ENCODE measurements at places on chromosomes 16 and 17.

DNA sequence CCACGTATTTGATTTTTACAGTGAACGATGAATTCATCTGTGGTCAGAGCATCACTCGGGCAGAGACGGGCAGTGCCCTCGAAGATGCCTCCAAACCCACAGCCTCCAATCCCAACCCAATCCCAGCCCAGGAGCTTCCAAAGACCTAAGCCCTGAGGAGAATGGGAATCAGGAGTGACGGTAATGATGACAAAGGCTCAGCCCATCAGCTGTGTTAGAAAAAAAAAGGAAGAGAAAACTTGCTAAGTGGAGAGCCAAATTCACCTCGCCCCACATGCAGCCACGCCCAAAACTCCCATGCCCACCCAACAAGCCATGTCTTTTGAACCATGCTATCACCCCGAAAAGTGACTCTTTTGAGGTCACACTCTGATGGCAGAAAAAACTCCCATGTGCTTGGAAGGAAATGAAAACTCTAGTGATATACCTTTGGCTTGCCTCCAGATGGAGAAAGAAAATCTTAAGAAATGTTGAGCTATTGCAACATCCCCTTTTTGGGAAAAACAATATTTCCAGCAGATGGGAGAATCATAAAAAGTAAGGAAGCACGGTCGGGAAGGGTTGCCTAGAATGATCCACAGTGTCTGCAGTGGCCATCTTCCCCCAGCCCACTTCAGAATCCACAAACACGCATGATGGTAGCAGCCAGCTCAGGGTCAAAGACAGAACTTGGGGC, 37.7 kb downstream of the XYLT1 start:
- DNase-seq, result no peak

GRCh38 chr16:75761108-75761507, 34.8 kb upstream of the CPHXL start:
- DNase-seq, result no peak

DNA sequence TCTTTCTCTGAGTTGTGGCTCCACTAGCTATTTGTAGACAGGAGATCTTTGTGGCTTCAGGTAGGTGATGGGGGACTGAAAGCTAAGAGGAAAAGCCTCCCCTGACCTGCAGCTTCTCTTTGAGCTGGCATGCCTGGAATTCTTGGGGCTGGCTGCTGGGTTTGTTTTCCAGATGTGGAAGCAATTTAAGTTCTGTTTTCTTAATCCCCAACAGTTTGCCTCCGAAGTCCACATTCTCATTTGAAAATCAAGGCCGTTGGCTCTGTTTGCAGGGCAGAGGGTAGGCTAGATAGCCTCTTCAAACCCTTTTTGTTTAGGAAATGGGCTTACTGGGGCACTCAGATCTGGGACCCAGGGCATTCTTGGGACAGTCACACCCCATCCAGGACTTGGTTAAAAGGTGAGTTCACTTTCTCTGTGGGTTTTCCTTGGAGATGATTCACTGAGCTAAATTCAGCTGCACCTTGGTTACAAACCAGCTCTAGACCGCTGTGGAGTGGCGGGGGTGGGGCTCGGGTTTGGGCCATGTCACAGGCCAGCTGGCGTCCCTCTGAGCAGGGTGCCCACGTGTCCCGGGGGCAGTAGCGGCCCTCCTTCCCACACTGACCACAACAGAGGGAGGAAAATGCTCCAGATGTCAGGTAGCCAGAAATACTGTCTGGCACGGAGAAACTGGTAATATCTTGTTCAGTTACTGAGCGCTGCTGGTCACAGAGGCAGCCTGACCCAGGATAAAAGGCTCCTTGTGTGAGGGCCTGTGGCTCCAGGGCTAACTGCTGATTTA, 108.5 kb downstream of the RAB11FIP4 start:
- DNase-seq, result no peak

- no peak for DNase-seq
Measured at GRCh38 chr16:83268169-83268568, 539.6 kb upstream of the HSBP1 start.

GRCh38 chr16:19923396-19923795, 38.7 kb upstream of the GPRC5B start:
- DNase-seq, result no peak

- DNase-seq, result no peak
Measured at GRCh38 chr17:80725517-80725916, 180.9 kb downstream of the RPTOR start.

- DNase-seq, result no peak
Measured at GRCh38 chr16:68090533-68090932, 5.4 kb downstream of the NFATC3 start.

- DNase-seq, result no peak
Measured at GRCh38 chr16:19746561-19746960, 28.5 kb downstream of the IQCK start.

DNA sequence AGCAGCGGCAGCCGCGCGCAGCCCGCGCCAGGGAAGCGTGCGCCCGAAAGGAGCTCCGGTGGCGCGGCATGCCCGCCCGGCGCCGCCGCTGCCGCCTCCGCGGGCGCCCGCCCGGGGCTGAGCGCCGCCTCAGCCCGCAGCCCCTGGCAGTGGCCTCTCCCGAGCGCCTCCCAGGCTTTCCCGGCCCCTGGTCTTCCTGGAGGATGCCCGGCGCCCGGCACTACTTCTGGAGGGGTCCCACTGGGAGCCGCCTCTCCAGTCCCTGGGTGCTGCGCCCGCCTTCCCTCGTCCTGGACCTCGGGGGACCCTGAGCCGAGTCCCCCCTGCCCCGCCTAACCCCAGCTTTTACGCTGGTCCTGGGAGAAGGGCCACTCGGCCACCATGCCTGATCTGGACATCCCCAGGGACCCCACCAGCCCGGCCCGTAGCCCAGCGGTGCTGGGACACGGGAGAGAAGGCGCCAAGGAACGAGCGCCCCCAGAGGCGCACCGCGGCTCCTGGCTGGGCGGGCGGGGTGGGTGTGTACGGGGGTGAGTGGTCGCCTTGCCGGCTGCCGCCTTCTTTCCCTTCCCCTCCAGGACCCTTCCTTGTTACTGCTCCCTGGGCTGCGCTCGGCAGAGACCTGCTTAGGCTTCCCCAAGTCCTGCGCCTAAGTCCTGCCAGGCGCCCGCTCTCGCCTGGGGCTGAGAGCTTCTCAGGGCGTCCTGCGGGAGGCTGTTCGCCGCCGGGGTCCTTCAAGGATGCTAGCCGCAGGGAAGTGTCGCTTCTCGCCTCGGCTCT, 704 bp downstream of the ASIC2 start:
- DNase-seq, result no peak

- no peak for DNase-seq
Measured at GRCh38 chr17:19365833-19366636, 3.5 kb upstream of the B9D1 start.

GRCh38 chr16:30147843-30148510, 25.0 kb upstream of the MAPK3 start:
- no peak for DNase-seq

- no peak for DNase-seq
Measured at GRCh38 chr17:31540602-31541307, 149.3 kb downstream of the RAB11FIP4 start.

DNA sequence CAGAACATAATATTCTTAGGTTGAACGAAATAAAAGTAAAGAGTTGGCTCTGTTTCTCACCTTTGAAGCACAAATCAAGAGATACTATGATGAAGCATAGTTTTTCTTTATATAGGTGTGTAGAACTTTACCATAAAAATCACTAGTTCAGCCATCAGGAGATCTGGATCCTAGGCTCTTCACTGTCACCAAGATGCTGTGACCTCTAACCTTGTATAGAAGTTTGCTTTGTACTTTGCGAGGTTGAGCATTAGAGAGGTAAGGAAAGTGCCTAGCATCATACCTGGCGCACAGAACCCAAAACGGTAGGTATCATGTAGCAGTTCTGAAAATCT, 553 bp upstream of the CDC6 start:
- no peak for DNase-seq

DNA sequence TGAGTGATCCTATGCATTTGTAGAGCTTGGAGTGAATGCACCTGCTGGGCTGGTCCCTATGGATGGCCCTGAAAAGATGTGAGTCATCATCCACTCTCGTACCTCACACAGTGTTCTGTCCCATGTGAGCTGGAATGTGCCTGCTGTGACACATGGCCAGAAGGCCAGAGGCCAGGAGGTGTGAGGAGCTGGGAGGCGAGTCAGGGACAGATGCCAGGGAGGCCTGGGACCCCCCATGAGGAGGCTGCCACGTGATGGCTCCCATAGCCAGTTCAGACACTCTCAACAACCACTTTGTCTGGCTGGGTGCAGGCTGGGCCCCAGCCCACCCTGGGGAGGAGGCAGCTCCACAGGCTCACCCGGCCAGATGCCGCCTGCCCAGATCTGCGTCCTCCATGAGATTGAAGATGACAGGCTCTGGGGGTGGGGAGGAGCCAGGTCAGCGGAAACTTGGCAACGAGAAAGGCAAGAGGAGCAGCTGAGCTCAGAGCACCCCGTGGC, 168.8 kb downstream of the C16orf78 start:
- no peak for DNase-seq

DNA sequence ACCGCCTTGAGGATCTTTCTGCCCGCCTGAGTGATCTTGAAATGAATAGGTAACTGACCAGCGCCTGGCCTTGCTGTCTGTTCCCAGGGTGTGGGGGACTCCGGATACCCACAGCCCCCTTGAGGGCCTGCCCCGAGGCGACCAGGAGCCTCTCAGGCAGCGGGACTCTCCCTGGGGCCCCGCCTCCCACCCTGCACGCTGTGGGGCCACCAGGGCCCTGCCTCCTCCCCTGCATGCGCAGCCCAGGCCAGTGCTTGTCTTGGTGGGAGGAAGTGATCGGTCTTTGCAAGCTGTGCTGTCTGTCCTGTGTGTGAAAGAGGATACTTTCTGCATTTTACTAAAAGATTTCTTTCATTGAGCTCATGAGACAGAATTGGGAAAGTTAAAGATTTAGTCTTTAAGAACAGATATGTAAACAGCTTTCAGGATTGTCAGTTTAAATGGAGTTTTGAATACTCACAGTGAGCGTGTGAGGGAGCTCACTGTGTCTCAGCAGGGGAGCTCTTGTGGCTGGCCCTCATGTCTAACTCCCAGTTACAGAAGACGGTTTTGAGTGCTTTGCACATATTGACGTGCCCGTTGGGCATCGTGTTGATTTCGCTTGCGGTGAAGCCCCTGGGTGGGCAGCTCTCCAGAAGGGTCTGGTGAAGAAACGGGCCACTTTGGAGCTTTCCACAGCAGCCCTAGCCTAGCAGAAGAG, 36.1 kb upstream of the CAPN15 start:
- no peak for DNase-seq

GRCh38 chr16:3094289-3095027, 4.6 kb downstream of the ZSCAN10 start:
- DNase-seq, result no peak

DNA sequence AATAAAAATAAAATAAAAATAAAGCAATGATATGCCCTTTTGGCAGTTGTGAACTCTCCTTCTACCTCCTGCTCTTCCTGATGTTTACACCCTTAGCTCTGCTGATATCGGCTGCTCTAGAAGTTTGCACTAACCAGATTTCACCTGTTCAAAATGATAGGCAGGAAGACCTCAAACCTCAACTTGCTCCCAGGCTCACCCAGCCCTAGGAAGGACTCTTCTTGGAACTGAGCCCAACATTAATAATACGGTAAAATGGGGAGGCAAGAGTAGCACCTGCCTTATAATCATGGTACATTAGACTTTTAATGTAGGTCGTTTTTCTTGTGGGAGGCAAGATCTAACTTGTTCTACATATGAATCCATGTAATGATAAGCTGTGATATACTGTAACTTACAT, 61.2 kb upstream of the MED13 start:
- DNase-seq, result no peak

- DNase-seq, result no peak
Measured at GRCh38 chr17:72025113-72025512, 95.7 kb upstream of the SOX9 start.

DNA sequence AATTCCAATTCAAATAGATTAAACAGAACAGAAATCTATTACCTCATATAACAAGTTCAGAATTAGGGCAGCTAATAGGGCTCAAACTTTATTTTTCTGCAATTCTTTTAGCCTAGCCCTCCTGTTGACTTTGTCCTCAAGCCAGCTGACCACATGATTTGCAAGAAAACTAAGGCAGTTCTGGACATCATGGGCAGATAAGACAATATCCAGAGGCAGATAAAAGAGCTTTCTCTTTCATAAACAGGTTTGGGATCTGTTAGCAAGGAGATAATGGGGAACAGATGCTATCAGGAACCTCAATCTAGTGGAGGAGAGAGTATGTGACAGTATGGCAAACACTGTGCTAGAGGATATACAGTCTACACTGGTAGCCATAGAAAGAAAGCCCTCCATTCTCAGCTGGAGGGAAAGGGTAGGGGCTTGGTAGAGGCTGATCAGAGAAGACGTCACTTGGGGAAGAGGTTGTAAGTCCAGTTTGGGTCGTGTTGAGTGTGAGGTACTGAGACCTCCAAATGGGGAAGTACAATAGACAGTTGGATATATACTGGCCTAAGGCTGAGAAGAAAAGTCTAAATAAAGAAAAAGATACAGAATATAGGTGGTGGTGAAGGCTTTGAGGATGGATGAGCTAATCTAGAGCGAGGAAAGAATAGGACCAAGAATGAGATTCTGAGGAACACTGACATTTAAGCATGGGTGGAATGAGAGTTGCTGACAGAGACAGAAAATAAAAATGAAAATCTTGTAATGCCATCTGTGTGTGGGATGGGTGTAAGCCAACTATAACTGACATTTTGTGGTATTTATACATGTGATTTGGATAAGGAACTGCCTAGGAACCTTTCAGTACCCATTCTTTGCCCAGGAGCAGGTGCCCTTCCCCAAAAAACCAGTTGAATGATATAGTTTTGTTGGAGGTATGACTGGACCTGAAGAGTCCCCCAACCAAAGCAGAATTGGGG, 67.4 kb downstream of the CYB561 start:
- DNase-seq, result no peak

DNA sequence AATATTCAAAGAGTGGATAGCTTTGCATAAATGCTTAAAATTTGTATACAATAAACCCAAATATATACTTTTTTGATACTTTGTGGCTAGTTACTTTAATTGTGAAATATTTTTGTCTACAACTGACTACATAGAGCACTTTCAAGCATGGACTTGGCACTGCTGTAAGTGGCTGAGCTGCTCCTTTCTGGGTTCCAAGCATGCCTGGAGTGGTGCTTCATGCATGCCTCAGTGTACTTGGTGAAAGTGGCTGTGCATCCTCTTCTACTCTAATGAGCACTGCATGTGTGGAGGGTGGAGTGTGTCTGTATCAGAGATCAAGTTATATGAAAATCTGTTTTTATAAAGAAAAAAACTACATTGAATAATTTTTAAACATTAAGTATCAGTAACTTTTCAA, 94.1 kb downstream of the OMG start:
- DNase-seq, result no peak

GRCh38 chr16:83599789-83600462, 207.9 kb upstream of the HSBP1 start:
- DNase-seq, result no peak

GRCh38 chr16:50430076-50430475, 61.3 kb upstream of the BRD7 start:
- no peak for DNase-seq

All from naive thymus-derived CD8-positive, alpha-beta T cell (primary cell).